CD4-positive, alpha-beta T cell treated with Interleukin-17A for 1 hour (primary cell): ENCODE measurements at places on chromosomes 1 and 21.

DNA sequence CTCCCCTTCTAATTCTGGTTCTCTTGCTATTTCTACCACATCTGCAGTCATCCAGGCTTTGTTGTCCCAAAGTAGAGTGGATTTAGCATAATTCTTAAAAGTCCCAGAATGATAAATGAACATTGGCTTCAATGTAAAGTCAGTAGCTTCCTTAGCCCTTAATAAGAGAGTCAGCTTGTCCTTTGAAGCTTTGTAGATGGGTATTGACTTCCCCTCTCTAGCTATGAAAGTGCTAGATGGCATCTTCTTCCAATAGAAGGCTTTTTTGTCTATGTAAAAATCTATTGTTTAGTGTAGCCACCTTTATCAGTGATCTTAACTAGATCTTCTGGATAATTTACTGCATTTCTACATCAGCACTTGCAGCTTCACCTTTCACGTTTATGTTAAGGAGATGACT, 181.4 kb upstream of the B3GALT2 start:
- DNase-seq: no peak

GRCh38 chr1:6614019-6614928, 743 bp downstream of the PHF13 start:
- peak; percentile 60 for DNase-seq

GRCh38 chr1:178959543-178960460, 65.9 kb upstream of the FAM20B start:
- no peak for DNase-seq

DNA sequence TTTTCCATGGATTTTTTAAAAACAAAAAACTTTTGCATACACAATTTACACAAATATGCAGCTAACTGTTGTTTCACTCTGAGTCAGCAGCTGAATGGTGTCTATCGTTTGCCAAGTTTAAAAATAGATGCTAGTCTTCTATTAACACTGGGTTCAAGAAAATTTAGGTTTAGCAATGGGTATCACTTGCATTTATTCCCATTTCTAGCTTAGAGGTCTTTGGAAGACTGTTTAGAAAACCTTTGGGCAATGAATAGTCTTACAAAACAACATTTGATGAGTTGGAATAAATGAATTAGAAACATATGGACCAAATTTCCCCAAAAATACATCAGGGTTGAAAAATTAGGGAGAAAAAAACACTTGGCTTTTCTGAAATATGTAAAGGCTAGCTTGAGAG, 165.8 kb downstream of the LYPLAL1 start:
- DNase-seq: no peak

DNA sequence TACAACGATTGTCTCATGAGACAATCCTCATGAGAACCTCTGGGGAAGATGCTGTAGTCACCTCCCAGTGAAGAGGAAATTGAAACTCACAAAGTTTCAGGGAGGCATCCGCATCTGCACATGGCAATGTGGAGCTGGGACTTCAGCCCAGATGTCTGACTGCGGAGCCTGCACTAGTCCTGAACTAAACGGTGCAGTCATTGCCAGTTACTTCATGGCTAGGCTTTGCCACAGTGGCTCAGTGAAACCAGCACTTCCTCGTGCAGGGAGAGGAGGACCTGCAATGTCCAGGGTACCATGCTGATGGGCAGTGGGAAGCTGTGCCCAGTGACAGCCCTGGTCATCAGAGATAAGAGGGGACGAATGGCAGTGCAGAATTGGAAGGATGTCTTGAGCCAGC, 40.7 kb upstream of the ETS2 start:
- no peak for DNase-seq

DNA sequence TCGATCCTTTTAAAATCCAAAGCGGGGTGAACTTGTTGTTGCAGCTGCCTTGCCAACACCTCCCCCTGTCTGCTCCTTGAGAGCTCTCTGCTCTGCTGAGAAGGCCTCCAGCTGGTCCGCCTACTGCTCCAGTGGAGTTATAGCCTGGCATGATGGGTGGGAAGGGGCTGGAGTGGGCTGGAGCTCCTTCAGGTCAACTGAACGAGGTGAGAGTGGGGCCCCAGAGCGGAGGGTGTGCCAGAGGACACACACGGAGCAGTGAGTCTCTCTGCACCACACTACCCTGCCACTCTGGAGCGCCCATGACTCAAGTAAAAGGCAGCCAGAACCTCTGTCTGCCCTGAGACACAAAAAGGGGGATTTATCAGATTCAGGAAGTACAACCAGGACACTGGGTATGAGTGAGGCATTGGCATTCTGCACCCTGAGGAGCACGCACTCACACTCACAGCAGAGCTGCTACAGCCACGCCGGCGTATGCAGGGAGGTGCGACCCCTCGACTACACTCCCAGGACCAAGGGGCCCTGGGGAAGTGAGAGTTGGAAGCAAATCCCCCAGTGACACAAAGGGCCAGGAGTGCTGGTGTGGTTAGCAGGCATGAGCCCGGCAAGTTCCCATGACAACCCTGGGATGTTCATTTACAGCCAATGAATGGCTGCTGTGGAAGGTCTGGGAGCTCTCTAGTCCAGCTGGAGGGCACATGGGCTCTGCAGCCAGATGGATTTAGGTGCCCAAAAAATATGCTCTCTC, 28.0 kb upstream of the EVA1B start:
- DNase-seq: no peak

DNA sequence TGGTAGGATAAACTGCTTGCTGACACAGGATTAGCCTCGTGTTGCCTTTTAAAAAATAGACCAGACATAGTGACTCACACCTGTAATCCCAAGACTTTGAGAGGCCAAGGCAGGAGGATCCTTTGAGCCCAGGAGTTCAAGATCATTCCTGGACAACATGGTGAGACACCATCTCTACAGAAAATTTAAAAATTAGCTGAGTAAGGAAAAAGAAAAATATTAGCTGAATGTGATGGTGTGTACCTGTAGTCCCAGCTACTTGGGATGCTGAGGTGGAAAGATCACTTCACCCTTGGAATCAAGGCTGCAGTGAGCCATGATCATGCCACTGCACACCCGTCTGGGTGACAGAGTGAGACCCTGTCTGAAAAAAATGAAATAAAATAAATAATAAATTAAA, 82.0 kb downstream of the ETS2 start:
- no peak for DNase-seq

DNA sequence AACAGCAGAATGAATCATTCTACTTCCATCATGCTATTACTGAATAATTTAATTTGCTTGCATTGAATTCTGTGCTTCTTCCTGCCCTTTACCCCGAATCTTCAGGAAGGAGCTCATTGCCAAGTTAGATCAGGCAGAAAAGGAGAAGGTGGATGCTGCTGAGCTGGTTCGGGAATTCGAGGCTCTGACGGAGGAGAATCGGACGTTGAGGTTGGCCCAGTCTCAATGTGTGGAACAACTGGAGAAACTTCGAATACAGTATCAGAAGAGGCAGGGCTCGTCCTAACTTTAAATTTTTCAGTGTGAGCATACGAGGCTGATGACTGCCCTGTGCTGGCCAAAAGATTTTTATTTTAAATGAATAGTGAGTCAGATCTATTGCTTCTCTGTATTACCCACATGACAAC, 44.2 kb downstream of the MAP3K7CL start:
- no peak for DNase-seq

DNA sequence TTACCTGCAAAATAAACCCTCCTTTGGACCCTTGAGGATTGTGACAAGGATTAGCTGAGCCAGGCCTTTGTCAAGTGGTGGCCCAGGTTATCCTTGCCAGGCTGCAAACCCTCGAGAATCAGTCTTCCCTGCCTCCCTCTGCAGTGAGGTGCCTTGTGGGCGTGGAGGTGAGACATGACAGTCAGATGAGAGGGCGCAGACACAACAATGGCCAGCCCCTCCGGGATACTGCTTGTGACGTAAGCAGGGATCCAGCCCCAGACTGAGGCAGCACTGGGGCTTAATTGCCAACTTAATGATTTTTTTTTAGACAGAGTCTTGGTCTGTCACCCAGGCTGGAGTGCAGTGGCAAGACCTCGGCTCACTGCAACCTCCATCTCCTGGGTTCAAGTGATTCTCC, 104.6 kb downstream of the LAMC2 start:
- no peak for DNase-seq

GRCh38 chr1:203038891-203039608, 12.8 kb downstream of the PPFIA4 start:
- DNase-seq: peak; percentile 63

DNA sequence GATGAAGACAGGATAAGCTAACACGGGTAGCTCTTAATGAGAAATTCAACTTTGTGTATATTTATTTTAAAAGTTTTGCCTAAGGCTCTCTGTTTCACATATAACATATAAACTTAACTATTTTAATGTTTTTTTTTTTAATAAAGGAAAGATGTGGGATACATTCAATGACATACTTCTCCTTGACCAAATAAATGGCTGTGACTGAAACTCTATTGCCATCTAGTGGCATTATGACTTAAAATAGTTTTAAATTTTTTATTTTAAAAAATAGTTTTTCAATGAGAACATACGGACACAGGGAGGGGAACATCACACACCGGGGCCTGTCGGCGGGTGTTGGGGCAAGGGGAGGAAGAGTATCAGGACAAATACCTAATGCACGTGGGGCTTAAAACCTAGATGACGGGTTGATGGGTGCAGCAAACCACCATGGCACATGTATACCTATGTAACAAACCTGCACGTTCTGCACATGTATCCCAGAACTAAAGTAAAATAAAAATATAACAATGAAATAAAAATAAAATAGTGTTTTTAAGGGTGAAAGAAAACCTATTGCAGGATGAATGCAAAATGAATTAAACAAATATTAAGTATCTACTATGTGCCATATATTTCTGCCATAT, 83.4 kb downstream of the LYST start:
- DNase-seq: peak; percentile 27

GRCh38 chr1:204409123-204409522, 2.5 kb downstream of the PPP1R15B start:
- no peak for DNase-seq

GRCh38 chr1:234969011-234969441, 159.6 kb downstream of the TOMM20 start:
- DNase-seq: no peak

DNA sequence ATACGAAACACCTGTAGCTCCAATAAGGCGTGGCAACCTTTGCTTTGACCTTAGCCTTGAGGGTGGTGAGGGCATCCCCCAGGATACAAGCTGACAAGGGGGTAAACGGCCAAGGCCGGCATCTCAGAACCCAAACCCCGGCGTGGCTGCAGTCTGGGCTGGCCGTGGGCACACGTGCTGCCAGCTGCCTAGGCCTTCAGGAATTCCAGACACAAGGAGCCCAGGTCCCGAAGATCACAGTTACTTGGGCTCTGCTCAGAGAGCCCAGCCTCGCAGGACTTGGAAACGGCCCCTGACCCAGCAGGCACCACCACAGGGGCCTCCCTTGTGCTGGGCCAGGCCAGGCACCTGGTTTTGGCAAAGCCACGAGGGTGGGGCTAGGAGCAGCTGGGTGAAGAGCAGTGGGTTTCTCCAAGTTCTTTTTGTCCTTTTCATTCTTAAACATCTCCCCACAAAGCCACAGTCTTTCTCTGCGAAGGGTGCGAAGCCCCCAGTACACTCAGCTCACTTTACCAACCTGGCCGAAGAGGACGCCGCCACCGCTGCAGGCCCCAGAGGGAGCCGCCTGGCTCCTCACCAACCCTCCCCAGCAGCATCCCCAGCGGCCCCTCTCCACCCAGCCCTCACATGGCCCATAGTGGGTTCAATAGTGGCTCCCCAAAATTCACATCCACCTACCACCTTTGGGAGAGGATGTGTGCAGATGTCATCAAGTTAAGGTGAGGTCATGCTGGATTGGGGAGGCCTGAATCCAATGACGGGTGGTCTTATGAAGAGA, 26.8 kb downstream of the PRDM15 start:
- no peak for DNase-seq

GRCh38 chr1:239125027-239125426, 261.3 kb upstream of the CHRM3 start:
- DNase-seq: no peak

- DNase-seq: no peak
Observed at GRCh38 chr1:226973898-226974543, 33.9 kb downstream of the COQ8A start.

DNA sequence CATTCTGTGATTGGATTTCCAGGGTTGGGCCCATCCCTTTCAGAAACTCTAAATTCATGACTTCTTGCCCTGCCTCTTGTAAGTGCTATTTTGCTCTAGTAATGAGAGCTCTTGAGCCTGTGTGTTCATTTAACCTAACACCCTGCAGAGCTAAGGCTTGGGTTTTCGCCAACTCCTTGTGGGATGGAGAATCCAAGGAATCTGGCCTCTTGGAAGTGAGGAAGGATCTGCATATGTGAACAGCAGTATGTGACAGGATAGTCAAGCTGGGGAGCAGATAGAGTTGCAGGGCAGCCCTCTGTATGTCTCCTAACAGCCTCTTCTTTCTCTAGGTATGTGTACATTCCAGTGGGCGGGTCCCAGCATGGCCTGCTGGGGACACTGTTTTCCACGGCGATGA, 258.9 kb downstream of the HHAT start:
- no peak for DNase-seq

- DNase-seq: no peak
Observed at GRCh38 chr1:98842241-98842640, 162.4 kb downstream of the PLPPR5 start.

GRCh38 chr21:35316456-35316855, 267.4 kb upstream of the RUNX1 start:
- DNase-seq: no peak

DNA sequence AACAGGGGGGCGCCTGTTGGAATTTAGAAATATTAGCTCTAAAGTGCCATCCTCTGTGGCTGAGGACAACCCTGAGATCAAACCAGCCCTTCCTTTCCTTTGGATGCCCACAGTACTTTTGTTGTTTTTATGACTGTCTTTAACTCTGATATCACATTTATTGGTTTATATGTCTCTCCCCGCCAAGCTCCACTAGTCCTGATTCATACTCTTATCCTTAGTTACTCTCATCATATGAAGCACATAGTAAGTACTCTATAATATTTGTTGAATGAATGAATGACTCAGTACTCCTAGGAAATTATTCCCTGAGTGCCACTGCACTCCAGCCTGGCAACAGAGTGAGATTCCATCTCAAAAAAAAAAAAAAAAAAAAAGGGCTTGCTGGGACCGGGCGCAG, 22.6 kb upstream of the NRDC start:
- no peak for DNase-seq

- no peak for DNase-seq
Observed at GRCh38 chr1:235563513-235564061, 59.3 kb upstream of the B3GALNT2 start.

DNA sequence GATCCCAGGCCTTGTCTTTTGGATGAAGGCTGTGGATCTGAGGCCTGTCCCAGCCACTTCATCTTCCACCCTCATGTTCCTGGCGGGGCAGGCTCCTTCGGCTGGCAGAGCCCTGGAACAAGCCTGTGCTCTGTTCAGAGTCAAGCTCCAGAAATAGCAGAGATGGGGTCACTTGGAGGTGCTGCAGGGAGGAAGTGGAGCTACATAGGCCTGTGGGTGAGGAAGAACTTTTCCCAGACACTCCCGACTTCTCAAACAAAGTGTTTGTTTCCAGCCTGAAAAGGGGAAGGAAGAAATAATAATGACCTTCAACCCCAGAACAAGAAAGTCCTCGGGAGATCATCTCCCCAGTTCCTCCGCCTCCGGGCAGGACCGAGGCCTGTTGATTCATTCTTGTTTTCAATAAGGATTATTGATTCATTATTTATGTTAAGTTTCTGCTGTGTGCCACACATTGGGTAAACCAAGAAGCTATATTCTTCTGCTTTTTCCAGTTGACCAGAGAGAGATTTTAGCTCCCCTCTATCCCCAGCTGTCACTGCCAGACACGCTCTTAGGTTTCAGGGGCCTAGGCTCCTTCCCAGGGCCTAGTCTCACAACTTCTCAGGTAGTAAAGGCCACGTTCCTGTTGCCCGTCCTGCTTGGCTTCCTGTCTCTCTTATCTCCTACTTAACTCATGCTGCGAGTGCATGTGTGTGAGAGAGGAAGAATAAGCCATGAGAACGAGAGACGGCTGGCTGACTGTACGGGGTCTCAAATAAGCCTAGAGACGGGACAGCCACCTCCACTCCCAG, 16.9 kb downstream of the IKBKE start:
- DNase-seq: no peak
